Foreskin fibroblast (primary cell): ENCODE measurements at places on chromosomes 5 and 9.

DNA sequence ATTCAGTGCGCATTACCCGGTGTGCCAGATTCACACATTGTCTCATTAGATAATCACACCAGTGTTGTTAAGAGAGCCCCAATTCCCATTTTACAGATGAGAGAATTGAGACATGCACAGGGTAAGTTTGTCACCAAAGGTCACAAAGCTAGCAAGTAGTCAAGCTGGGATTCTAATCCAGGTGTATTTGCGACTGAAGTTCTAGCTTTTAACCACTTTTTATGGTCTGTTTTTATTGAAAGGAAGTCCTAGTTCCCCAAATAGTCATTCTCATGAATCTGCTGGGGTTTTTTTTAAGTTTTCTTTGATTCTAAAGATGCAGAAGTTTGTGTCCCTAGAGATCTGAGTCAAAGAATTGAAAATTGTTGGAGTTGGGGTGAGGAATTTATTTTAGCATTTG is 136.5 kb downstream of the DPYSL3 start:
- no peak for DNase-seq

DNA sequence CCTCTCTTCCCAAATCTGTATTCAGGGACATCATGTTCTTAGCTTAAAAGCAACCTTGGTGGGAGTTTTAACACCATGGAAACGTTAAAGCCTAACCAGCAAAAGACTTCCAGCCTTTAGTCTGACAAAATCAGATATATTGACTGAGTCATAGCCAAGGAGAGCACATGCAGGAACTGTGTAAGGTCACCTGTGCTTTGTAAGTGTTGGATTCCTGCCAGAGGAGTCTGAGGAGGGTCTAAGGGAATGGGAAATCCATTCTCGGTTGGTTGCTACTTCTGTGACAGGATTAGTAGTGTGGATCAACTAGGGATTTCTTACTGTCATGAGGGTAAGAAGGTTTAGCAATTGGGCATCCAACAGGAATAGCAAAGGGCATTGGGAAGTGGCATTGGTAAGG is 142.0 kb upstream of the CHD1 start:
- DNase-seq = no peak

DNA sequence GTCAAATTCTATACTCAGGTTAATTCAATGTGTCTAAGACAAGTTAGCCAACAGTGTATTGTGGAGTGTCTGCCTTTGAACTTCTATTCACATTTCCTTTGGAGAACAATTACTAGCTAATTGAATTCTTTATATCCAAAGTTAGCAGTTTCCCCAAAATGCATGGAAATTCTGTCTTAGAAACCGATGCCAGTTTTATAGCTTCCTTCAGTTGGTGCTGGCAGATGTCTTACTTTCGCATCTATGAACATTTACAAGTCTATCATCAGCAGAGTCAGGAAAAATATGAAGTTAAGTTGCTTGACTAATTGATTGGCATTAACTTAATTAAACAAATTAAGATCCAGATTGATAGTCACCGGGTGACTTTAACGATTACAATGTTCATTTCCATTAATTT is 527.6 kb upstream of the CDH18 start:
- DNase-seq = no peak

GRCh38 chr5:155342956-155343355 is 329.4 kb downstream of the KIF4B start:
- no peak for DNase-seq

DNA sequence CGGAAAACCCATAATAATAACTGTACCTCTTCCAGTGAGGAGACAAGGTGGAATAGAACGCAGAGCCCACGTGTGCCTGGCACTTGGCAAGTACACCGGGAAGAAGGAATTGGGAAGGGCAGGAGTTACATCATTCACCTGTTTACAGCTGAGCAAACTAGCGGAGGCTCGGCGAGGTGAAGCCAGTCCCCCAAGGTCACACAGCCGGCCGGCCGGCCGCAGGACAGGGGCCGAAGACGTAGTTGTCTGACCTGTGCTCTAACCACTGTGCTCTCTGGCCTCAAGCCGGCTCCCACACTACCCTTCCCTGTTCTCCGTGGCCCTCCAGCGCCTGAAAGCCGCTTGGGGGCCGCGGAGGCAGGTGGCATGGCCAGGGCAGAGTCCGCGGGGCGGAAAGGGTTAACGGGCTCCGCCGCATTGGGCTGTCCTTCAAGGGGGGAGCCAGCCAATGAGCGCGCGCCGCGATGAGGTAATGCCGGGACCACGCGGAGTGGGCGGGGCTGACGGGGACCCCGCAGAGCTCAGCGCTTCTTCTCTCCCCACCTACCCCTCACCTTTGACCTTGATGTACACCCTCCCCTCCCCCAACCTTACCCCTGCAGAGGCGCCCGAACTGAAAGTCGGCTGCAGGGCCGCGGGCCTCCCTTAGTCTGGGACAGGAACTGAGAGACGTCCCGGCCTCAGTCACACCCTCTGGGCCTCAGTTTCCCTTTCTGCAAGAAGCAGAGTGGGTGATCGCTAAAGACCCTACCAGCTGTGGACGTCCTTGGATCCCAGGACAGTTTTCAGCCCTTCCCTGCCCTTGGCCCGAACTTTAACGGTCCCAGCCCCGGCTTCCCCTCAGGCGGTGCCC is 125.1 kb downstream of the C9orf50 start:
- DNase-seq = peak; percentile 89

- DNase-seq = no peak
These were observed 29.4 kb upstream of the MAN2A1 start for GRCh38 chr5:109660301-109660700.

DNA sequence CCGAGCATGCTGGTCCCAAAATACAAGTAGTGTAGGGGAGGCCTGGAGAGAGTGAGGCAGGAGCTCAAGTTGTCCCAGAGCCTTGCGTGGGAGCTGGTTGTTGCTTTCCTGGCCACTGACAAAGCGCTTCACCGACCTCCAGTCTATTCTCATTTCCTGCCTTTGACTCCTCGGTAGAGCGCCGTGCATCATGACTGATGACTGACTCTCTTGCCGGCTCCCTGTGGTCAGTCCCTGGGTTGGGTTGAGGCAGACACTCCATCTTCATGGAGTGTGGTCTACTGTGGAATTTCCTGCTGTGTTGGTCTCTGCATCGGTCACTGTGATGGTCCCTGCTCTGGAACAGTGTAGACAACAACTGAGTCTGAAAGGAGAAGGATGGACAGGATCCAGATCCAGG is 175.1 kb upstream of the S1PR3 start:
- no peak for DNase-seq

GRCh38 chr5:151870820-151871219 is 53.8 kb downstream of the GLRA1 start:
- peak; percentile 41 for DNase-seq

DNA sequence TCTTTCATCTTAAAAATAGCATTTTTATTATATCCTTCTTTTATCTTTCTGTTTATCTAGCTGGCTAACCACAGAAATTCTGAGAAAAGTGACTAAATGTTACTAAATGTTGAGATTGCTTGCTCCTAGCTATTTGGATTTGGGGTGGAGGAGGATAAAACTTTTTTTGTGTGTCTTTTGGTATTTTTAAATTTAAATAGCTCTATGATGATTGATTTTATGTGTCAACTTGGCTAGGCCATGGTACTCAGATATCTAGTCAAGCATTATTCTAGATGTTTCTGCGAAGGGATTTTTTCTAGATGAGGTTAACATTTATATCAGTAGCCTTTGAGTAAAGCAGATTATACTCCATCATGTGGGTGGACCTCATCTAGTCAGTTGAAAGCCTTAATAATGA is 75.0 kb downstream of the GCNT1 start:
- DNase-seq = no peak

- DNase-seq = peak; percentile 0
These were observed 686.5 kb upstream of the ADAMTS16 start for GRCh38 chr5:4453655-4454054.

DNA sequence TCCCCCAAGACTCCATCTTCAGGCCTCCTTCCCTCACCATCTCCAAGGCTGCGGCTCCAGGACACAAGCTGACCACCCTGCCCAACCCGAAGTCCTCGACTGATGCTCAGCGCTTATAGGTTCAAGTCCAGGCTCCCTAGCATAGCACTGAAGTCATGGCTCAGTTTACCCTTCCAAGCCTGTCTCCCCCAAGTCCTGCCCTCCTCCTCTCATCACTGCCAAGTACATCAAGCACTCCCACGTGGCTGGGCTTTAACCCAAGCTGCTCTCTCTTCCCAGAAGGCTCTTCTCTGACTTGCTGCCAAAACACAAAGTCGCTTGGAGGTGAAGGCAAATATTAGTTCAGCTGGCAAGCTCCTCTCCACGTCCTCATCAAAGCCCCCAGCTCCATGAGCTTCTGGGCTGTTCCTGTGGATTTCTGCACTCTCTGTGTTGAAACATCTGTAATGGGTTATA is 22.1 kb upstream of the MARCHF6 start:
- peak; percentile 66 for DNase-seq

GRCh38 chr5:128426090-128426534 is 111.9 kb downstream of the FBN2 start:
- no peak for DNase-seq

GRCh38 chr5:6584727-6585126 is 48.1 kb downstream of the NSUN2 start:
- no peak for DNase-seq

- DNase-seq = no peak
These were observed 17.8 kb downstream of the ATP6V0E1 start for GRCh38 chr5:173001229-173001841.

DNA sequence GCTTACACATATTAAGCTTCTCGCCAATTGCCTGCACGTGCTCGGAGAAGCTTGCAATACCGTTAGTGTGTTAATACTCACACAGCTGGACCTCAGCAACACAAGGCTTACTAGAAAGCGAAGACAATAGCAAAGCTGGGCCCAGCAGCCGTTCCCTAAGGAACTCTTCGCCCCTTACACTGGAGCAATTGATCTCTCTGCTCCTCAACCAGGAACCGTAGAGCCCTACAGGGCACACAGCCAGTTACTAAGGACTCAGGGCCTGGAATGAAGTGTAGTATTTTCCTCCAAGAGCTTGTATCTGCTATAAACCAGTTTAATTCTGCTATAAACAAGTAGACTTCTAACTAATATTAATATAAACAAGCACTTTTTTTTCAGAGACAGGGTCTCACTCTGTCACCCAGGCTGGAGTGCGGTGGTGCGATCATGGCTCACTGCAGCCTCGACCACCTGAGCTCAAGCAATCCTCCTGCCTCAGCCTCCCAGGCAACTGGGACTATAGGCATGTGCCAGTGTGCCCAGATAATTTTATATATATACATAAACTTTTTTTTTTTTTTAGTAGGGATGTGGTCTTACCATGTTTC is 67.0 kb upstream of the SIMC1 start:
- DNase-seq = no peak

- DNase-seq = no peak
These were observed 25.8 kb upstream of the RNF130 start for GRCh38 chr5:180097163-180097894.

DNA sequence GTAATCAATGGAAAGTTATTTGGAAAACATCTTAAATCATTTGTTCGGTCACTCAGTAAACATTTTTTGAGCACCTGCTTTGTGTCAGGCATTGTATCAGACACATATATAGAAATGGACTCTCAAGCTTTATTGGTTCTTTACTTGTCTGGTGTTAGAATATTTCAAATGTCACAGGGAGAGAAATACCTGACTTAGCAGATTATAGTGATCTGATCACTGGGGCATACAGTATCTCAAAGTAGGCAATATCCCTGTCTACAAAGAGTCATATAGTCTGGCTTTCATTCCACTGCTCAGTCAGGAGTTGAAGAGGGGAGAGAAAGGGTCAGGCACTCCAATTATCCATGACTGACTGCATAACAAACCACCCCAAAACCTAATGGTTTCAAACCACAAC is 30.2 kb downstream of the ENTREP1 start:
- no peak for DNase-seq

GRCh38 chr5:68725905-68726683 is 367.7 kb upstream of the SLC30A5 start:
- no peak for DNase-seq

- DNase-seq = no peak
These were observed 27.9 kb downstream of the RFX3 start for GRCh38 chr9:3497857-3498256.

DNA sequence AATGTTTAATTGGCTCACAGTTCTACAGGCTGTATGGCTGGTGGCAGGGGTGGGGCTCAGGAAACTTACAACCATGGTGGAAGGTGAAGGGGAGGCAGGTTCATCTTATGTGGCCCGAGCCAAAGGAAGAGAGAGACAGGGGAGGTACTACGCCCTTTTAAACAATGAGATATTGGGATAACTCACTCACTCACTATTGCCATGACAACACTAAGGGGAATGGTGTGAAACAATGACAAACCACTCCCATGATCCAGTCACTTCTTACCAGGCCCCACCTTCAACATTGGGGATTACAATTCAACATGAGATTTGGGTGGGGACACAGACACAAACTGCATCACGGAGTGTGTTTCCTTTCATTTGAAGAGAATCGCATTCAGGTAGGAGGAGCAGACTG is 220.9 kb downstream of the GADD45G start:
- no peak for DNase-seq

DNA sequence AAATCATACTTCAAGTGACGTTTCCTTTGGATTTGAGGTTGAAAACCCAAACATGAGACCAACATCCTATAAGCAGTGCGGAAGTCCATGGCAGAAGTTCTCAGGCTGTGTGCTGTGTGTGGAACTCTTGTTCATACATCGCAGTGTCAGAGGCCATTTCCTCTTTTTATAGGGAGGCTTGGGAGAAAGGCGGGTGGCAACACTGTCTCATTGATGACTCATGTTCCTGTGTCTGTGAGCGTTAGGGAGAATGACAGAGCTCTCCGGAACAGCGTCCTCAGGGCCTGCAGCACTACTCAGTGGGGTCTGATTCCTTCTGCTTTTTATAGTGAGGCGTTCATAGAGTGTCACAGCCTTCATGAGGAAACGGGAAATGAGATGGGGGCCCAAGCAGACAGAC is 98.8 kb upstream of the BASP1 start:
- peak; percentile 97 for DNase-seq

DNA sequence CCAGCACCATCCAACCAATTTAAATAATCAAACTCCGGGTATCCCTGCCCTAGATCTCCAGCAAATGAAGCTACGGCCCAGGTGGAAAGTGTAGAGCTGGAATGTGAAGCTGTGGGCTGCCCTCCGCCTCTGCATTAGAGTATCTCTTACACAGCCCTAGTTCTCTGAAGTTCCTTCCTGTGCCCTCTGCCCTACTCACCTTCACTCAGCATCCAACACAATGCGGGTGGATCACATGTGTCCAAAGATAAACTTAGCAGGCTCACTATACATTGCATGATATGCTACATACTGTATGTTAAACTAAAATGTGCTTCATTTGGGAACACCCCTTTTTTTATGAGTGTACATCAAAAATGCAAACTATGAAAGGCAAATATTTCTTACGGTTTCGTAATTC is 70.0 kb upstream of the RAD23B start:
- no peak for DNase-seq

DNA sequence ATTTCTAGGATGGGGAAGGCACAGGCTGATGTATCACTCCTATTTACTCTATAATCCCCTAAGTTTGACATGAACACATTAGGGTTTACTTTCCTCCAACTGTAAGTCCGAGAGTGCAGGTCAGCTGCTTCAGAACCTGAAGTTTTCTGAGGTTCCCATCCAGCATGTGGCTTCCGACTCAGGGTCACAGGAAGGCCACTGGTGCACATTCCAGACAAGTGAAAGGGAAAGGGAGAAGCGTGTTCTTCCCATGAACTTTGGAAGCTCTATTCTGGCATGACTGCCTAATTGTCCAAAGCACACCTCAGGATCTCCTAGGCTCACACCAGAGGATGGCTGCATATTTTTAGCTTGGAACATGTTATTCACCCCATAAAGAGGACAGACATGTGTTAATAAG is 602.6 kb downstream of the SEMA5A start:
- DNase-seq = no peak

GRCh38 chr5:97062046-97062445 is 80.4 kb downstream of the LIX1 start:
- no peak for DNase-seq

- no peak for DNase-seq
These were observed 54.4 kb upstream of the LMX1B start for GRCh38 chr9:126559296-126559695.
